Stromal cell of bone marrow (primary cell): ENCODE measurements at places on chromosomes 5 and 9.

DNA sequence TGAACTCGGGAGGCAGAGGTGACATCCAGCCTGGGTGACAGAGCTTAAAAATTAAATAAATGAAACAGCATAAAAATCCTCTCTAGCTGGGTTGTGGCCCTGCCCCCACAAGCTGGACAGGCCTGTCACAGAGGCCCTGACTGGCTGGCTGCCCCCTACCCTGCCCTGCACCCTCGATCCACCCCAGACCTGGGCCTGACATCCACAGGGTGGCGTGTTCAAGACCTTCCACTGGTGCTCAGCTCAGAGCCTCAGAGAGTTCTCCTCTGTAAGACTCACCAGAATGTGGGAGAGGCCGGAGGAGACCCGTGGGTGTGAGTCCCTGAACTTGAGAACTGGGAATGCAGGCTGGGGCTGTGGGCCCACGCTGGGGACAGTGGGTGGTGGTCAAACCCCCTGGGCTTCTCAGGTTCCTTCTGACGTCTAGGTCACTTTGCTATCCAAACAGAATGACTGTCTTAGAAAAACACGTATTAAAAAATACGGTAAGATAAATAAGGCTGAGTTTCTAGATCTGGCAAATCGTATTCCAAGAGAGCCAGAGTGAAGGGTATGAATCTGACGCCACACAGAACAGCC lies 9.7 kb upstream of the WDR38 start:
- no peak for DNase-seq

DNA sequence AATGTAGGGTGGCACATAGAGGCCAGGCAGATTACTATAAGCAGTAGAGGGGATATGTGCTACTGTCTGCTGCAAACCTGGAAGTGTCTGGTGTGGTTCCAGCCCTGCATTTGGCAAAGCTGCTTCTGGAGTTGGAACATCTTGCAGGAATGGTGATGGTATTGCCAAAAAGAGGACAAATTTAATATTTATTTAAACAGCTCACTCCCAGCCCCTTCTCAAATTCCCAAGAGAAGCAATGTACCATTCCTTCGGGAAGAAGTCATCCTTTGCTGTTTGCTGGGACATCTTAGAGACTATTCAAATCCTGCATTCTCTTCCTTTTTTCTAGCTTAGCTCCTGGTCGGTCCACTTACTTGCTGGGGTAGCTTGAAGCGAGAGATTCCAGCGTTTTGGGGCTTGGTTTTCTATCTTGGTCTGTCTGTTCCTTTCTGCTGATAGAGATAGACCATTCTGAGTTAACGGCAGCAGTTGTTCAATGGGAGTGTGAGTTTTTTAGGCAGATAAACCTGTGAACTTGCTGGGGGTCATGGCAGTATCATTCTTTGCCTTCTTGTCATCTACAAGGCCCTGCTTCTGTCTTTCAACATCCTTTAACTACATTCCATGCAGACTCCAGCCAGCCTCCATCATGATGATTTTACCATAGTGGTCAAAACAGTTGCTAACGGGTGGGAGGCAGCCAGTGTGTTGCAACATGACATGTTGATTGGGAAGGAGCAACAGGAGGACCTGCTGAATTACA lies 69.9 kb downstream of the RCL1 start:
- DNase-seq, result no peak

GRCh38 chr9:2018162-2018643 lies 3.1 kb downstream of the SMARCA2 start:
- DNase-seq, result no peak

GRCh38 chr5:177966009-177966838 lies 29.8 kb downstream of the PROP1 start:
- DNase-seq, result no peak

DNA sequence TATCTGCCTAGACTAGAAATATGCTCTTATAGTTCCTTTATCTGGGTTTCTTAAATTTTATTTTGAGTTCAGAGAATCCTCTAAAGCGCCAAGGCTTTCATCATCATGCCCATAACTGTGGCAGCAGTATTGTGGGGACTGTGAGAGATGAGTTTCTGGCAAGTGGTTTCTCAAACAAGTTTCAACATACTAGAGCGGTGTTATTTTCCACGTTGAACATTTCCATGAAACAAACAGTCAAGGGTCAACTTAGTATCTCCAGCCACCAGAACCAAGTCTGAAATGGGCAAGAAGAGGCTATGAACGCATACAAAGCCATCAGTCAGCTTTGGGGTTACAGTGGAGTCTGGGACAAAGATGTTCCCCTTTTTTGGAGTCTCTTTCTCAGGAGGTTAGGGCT lies 40.3 kb downstream of the SERINC5 start:
- DNase-seq, result no peak

GRCh38 chr5:95959888-95960666 lies 1.6 kb downstream of the ELL2 start:
- DNase-seq, result no peak

- DNase-seq, result peak; percentile 12
Observed at GRCh38 chr9:80146466-80146865, 574.7 kb downstream of the TLE4 start.

GRCh38 chr9:83432104-83432627 lies 106.0 kb downstream of the FRMD3 start:
- DNase-seq, result no peak

DNA sequence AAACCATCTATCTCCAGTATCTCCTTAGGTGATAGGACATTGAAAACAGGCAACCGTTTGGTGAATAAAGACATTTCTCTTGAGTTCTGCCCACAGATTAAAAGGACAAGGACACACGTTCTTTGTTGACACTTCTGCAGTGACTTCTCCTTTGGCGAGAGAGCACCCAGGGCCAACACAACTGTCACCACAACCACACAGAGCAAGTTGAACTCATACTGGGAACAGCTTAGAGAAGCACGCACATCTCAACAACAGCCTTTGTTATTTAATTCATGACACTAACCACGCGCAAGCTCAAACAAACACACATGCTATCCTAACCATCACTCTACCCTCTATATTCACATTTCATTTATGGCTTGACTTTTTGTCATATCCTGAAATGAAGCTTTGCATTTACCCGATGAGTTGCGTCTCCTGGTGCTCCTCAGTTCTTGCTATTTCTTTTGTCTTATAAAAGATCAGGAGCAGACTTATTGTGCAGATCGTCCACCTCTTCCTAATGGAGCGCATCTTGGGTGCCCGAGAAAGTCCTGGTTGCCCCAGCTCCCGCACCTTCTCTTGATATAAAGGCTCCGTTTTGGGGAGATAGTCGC lies 543 bp downstream of the ST8SIA4 start:
- DNase-seq, result no peak

DNA sequence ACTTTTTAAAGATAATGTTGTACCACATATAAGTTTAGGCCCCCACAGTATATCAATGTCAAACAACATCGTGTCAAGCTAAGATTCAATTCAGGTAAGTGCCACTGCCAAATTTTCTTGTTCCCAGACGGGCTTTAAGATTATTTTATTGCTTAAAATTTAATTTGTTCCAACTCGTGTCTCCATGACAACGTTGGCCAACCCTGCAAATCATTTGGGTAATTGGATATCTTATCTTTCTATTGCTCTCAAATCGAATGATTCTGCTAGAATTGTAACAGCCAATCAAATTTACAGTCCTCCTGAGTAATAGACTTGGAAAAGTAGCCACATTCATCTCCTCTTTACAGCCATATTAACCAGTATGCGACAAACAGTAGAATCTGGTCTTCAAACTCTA lies 19.5 kb downstream of the TLE1 start:
- no peak for DNase-seq

DNA sequence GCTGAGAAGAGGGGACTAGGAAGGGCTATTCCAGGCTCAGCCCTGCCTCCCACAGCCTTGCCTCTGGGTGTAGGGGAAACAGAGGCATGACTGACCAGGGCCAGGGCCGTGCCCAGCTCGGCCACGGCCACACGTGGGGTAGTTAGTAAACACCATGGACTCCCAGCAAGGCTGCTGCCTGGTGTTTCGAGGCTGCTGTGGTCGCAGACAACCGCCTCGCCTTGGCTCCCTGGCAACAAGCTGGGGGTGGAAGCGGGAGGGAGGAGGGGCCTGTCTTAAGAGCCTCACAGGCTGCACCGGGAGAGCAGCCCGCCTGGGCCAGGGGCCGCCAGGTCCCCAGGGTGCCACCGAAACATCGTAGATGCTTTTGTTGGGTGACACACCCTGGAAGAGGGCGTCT lies 90.2 kb upstream of the CACNA1B start:
- DNase-seq, result no peak

DNA sequence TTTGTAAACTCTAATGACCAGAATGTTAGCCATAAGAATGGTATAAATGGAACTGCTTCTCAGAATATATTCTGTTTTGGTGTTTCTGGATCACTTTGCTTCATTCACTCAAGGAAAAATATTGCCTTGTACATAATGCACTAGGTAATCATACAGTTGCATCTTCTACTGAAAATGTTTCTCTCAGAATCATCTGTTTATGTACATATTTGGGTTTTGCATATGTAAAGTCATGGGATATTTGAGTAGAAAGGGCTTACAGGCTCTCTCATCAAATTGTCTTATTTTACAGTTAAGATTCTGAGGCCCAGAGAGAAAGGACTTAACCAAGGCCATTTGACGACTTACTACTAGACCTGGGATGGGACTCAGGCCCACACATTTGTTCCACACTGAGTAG lies 97.8 kb upstream of the PALM2AKAP2 start:
- DNase-seq, result no peak

DNA sequence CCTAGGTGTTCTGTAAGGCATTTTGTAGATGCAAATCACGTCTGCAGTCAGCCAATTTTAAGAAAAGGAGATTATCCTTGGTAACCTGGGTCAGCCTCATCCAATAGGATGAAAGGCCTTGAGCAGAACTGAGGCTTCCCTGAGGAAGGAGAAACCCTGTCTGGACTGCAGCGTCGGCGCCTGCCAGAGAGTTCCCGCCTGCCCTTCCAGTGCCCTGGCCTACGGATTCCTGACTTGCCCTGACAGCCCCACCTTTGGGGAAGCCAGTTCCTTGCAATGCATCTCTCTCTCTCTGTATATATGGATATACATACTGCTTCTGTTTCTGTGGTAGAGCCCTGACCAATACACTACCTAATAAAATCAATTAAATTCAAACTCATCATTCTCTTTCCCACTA lies 66.2 kb upstream of the RUFY1 start:
- no peak for DNase-seq

DNA sequence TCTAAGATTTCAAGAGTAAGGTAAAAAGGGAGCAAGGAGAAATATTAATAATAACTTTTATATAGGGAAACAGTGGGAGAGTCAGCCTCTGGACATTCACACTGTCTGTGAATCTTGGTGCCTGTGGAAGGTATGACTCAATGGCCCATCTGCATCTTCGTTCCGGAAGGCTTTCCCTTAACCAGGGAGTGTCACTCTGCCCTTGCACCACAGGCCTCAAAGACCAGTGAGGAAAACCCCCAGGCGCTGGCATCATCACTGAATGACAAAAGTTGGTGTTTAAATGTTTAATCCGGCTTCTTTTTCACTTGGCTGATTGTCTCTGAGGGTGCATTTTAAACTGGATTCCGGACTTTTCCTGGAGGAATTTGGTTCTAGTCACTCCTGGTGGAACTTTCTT lies 522.4 kb upstream of the TLE4 start:
- DNase-seq, result no peak

GRCh38 chr5:177317959-177318377 lies 6.3 kb upstream of the MXD3 start:
- peak; percentile 57 for DNase-seq

- peak; percentile 79 for DNase-seq
Observed at GRCh38 chr9:134707031-134707680, 65.6 kb downstream of the COL5A1 start.

- DNase-seq, result no peak
Observed at GRCh38 chr5:36417221-36417620, 115.5 kb upstream of the RANBP3L start.

DNA sequence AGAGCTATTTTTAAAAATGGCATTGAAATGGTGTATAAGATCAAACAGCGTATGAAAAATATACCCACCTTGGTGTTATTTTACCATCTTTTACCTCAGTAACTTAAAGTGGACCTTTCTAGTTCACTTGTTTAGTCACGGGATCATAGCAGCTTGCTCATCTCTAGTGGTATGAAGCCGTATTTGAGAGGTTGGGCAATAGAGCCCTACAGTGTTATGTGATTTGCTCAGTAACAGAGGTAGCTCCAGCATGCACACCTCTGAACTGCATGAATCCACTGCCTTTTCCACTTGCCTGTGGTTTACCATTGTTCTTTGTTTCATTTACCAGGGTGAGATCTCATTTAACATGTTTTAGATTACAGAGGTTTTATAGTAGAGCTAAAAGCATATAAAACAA lies 134.4 kb downstream of the ATG10 start:
- no peak for DNase-seq

- peak; percentile 85 for DNase-seq
Observed at GRCh38 chr9:19161257-19162025, 34.1 kb upstream of the PLIN2 start.

- DNase-seq, result peak; percentile 99
Observed at GRCh38 chr5:142644640-142645361, 41.1 kb downstream of the FGF1 start.

DNA sequence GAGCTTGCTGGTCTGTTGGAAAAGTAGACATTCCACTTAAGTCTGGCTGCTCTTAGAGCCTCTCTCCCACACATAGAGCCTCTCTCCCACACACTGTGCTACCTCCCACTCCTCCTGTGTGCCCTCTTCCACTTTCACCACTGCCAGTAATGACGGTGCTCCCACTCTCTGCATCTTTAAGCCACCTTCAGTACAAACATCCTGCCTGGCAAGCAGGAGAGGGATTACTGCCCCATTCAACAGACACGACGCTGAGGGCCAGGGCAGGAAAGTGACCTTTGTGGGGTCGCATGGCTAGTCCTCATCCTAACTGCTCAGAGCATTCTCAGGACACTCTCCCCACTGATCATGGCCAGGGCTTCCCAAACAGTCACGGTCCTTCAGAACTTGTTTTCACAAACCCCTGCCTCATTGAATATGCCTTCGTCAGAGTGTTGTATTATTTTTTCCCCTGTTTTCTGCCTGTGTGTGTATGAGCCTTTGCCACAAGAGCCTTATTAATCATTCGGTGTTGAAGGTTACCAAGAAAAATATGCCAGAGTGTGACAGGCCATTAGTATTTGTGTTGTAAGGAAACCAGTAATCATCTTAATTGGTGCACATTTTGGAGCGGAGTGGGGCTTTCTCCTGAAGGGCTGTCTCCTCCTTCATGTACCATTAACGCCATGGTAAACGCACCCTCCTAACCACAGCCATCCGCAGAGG lies 87.1 kb upstream of the SAP30L start:
- peak; percentile 33 for DNase-seq

DNA sequence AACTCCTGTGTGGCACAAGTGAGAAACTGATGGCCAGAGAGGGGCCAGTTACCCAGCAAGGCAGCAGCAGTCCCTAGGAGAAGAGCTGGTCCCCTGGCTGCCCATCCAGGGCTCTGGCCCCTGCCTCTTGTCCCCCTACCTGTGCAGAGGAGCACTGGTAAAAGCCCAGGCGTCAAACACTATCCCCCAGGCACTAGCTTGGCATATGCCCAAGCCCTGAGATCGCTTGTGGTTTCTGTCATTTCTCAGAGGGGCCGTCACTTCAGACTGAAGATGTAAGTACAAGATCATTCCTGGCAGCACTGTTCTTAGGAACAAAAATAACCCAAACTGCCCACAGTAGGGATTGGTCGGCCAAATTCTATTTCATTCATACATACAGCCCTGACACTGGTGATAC lies 53.9 kb downstream of the COL15A1 start:
- DNase-seq, result peak; percentile 57

- DNase-seq, result no peak
Observed at GRCh38 chr5:10538103-10538788, 25.6 kb upstream of the ANKRD33B start.

GRCh38 chr9:127176631-127177030 lies 54.2 kb upstream of the ANGPTL2 start:
- no peak for DNase-seq
